Activated naive CD4-positive, alpha-beta T cell treated with anti-CD3 and anti-CD28 coated beads for 36 hours (primary cell): ENCODE measurements at places on chromosomes 6 and 20. TPM values are rescaled to one million over a fixed set of nuclear protein-coding genes. Genes with fewer than 3 reads are reported as not detected.

DNA sequence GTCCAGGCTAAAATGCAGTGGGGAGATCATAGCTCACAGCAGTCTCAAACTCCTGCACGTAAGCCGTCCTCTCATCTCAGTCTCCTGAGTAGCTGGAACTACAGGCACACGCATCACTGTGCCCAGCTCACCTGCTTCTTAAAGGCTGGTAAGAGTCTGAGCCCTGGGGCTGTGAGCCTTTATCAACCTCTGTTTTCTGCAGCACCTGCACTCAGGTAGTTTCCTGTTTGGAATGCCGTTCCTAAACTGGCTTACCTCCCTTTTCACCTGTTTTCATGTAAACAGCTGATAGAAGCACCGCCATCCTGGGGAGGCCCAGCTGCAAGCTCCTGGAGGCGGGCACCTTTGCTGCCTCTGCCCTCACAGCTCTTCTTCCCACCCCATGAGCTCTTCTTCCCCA, 45.4 kb downstream of the SLC24A3 start:
- no peaks in the 10 kb centered on the region for H3K36me3 ChIP-seq
- no peaks in the 10 kb centered on the region for H3K27me3 ChIP-seq
- H3K4me1 ChIP-seq = no peaks in the 10 kb centered on the region
- H3K4me3 ChIP-seq = no peak overlapping the region
- H3K27ac ChIP-seq = no peak overlapping the region

GRCh38 chr6:71254323-71254722, 34.3 kb upstream of the OGFRL1 start:
- H3K36me3 ChIP-seq = no peaks in the 10 kb centered on the region
- no peak for DNase-seq
- no peak overlapping the region for H3K4me3 ChIP-seq
- peaks cover 2% of the 10 kb centered on the region for H3K27me3 ChIP-seq

DNA sequence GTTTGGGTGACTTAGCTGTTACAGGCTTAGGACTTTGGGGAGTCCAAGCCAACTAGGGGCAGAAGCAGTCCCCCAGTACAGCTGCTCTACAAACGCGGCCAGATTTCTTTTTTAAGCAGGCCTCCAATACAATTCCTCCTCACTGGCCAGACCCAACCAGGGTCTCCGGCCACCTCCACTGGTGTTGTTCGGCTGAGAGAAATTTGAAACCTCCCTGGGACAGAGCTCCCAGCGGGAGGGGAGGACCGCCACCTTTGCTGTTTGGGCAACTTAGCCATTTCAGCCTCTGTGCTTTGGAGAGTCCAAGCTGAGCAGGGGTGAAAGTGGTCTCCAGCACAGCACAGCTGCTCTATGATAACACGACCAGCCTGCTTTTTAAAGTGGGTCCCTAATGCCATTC, 59.4 kb upstream of the KHDRBS2 start:
- H3K27ac ChIP-seq = no peak overlapping the region
- H3K27me3 ChIP-seq = no peaks in the 10 kb centered on the region
- no peak for DNase-seq

DNA sequence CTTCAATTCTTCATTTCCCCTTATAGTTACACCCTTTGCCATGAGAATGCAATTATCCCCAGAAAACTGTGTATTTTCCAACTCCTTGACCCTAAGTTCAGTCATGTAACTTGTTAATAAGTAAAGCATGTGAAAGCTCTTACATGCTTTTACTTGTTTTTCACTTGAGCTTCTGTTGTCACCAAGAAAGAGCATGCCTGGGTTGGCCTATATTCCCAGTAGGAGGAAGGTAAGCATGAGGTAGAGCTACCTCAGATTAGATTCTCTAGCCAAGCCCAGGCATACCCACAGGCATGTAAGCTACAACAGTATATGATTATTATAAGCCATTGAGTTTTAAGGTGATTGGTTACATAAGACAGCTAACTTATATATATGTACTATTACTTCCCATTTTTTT, 101.7 kb upstream of the SMLR1 start:
- no peaks in the 10 kb centered on the region for H3K36me3 ChIP-seq
- DNase-seq = no peak
- peaks cover 12% of the 10 kb centered on the region for H3K4me1 ChIP-seq
- no peak overlapping the region for H3K27ac ChIP-seq

OR2B2 gene
- total RNA-seq = not detected

DNA sequence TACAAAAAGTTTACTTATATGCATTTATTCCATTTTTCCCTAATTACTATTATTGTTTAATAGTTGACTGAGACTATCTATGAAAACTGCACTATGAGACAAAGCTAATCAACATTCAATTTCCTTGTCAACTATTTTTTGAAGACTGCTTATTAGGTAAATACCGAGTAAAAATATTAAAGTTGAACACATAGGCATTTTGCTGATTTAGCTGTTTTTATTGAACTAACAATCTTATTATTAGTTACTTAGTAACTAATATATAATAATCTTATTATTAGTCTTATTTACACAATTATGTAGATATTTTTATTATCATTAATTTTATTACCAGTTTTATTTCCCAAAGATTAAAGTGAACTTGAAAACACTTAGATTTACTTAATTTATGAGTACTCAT, 728.8 kb downstream of the TENT5A start:
- no peak overlapping the region for H3K4me3 ChIP-seq
- H3K4me1 ChIP-seq = no peaks in the 10 kb centered on the region
- no peak overlapping the region for H3K27ac ChIP-seq
- no peaks in the 10 kb centered on the region for H3K36me3 ChIP-seq
- DNase-seq = no peak

GRCh38 chr6:11722805-11723631, 55.6 kb downstream of the ADTRP start:
- peak overlapping the region; percentile 69 for H3K4me3 ChIP-seq
- H3K36me3 ChIP-seq = peaks cover 64% of the 10 kb centered on the region
- no peaks in the 10 kb centered on the region for H3K27me3 ChIP-seq
- H3K4me1 ChIP-seq = peaks cover 67% of the 10 kb centered on the region
- DNase-seq = peak; percentile 34

GRCh38 chr20:51966296-51966971, 164.1 kb upstream of the SALL4 start:
- H3K27ac ChIP-seq = no peak overlapping the region
- no peaks in the 10 kb centered on the region for H3K36me3 ChIP-seq
- no peaks in the 10 kb centered on the region for H3K4me1 ChIP-seq
- DNase-seq = peak; percentile 19
- H3K27me3 ChIP-seq = peaks cover 8% of the 10 kb centered on the region
- H3K4me3 ChIP-seq = no peak overlapping the region

GRCh38 chr6:137120748-137121147, 52.7 kb downstream of the IL22RA2 start:
- peaks cover 2% of the 10 kb centered on the region for H3K27me3 ChIP-seq
- no peaks in the 10 kb centered on the region for H3K36me3 ChIP-seq
- H3K4me3 ChIP-seq = no peak overlapping the region
- no peaks in the 10 kb centered on the region for H3K4me1 ChIP-seq
- no peak overlapping the region for H3K27ac ChIP-seq

MYO6 gene
- total RNA-seq = 2.0 TPM

HSPA12B gene
- not detected for total RNA-seq

TMEM244 gene
- not detected for total RNA-seq

- DNase-seq = peak; percentile 51
- peak overlapping the region; percentile 98 for H3K4me3 ChIP-seq
- no peaks in the 10 kb centered on the region for H3K27me3 ChIP-seq
- peak overlapping the region; percentile 99 for H3K27ac ChIP-seq
Measured at GRCh38 chr20:49045440-49046086, 549 bp upstream of the CSE1L start.

- no peak overlapping the region for H3K4me3 ChIP-seq
- no peak overlapping the region for H3K27ac ChIP-seq
- peak; percentile 9 for DNase-seq
Measured at GRCh38 chr6:11416936-11417576, 120.5 kb upstream of the TMEM170B start.

DNA sequence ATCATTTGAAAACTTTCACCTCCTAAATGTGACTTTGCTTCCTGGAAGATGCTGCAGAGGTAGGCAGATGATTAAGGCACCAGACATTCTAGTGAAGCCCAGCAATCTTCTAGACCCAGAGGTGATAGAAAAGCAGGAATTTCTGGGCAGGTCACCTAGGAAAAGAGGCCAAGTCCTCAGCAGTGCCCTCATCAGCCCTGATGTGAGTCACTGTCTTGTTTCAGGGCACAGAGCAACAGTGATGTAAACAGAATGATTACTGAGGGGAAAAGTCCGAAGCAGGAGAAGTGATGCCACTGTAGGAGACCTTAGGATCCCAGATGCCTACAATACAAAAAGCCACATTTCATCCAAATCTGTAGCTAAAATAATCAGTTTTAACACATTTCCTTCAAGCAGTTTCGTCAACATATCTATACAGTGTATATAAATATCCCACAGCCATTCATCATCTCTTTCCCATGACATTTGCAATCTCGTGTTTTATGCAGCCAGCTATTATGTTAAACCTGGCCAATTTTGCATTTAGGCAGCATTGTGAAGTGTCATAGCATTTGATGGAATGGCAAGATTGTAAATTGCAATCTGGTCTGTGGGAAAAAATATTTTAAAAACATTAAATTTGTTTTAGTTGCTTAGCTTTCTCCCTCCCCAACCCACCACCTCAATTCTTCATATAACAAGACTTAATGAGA, 401.2 kb upstream of the RNF217 start:
- H3K4me3 ChIP-seq = no peak overlapping the region
- H3K36me3 ChIP-seq = no peaks in the 10 kb centered on the region

PTK7 gene
- 2.2 TPM for total RNA-seq

CDH22 gene
- not detected for total RNA-seq
